ENCODE measurements at places on chromosomes 12 and 14.
A peak's percentile ranks its signal among the peaks of the same experiment; 100 is the strongest.

- no peak for DNase-seq
Observed at GRCh38 chr12:93134175-93134890, 205.2 kb upstream of the EEA1 start.

DNA sequence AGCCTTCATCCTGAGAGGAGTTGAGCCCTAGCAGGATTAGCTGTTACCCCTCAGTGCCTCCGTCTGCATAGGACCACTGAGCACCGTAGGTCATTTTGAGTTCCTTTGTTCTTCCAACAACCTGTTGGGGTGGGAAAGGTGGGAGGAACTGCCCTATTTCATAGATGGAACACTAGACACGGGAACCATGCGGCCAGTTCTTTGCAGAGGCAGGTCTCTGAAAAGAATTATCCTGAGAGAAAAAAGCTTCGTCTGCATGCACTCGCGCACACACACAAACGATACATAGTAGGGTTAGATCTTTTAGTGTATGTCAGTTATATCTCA lies 28.5 kb downstream of the TRAFD1 start:
- no peak for DNase-seq

DNA sequence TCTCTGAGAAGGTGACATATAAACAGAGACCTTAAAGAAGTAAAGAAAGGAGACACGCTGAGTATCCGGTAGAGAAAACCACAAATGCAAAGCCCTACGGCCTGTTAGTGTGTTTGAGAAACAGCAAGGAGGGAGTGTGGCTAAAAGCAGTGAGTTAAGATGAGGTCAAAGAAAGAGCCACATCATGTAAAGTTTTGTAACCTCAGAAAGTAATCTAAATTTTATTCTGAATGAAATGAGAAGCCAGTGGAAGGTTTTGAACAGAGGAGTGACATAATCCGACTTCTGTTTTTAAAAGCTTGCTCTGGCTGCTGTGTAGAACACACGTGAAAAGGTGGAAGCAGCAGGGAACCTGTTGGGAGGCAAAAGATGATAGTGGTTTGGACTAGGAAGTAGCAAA lies 32.6 kb downstream of the PPP2R5E start:
- no peak for DNase-seq

DNA sequence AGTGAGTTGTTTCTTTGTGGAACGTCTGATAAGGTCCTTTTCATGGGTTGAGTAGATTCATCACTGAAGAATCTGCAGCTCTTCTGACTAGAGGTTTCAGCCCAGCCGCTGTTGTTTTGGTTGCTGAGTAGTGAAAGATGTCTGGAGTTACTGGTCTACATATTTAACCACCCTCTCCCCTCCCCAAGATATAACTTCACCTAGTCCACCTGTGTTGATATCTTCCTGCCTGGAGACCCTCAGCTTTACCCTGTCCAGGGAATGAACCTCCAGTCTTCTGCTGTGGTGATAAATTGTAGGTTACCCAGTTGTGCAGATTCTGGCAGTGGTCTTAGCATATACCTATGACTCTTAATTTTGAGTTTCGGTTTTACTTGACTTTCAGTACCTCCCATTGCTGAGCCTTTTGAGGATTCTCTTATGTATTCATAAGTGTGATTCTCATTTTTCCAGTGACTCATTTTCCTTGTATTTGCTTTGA lies 62.9 kb downstream of the CCDC91 start:
- peak; percentile 42 for DNase-seq

GRCh38 chr14:78104160-78104559 lies 66.0 kb upstream of the NRXN3 start:
- DNase-seq: no peak

- DNase-seq: peak; percentile 79
Observed at GRCh38 chr12:92561543-92561899, 141.3 kb upstream of the PLEKHG7 start.

All from fibroblast of skin of right biceps (primary cell).